ENCODE measurements at places on chromosomes 4 and X.

DNA sequence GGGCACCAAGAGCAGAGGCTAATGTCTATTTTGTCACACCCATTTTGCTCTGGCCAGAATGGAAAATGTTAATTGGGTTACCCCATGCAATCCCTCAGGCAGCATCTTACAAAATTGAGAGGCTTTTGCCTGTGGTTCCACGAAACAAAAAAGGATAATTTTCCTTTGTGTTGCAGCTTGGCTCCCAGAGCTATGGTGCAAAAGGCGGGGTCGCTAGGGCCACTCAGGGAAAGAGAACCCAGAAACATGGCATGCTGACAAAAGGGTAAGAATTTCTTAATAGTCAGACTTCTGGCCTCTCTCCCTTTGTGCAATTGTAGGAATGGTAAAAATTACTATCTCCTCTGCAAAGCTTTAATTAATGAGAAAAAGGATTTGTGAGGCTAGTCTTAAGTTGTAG, 119.6 kb upstream of the BANK1 start:
- DNase-seq, result no peak

DNA sequence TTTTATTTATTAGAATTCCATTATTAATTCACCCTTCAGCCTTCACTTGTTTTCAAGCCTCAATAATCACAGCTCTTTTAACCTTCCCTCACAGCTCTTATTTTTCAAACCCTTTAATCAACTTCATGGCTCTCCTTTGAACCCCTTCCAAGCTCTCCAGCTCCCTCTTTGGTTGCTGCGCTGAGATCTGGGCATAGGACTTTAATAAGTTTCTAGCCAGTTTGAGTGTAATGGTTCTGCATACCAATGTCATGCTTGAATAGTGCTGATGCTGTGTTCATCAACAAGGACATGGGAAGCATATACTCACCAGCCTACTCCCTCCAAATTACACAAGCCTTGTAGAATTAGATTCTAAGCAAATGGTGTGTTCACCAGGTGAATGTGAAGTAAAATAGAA, 3.5 kb upstream of the RNF212 start:
- DNase-seq, result no peak

- DNase-seq, result no peak
Measured at GRCh38 chr4:26785810-26786209, 74.8 kb upstream of the STIM2 start.

DNA sequence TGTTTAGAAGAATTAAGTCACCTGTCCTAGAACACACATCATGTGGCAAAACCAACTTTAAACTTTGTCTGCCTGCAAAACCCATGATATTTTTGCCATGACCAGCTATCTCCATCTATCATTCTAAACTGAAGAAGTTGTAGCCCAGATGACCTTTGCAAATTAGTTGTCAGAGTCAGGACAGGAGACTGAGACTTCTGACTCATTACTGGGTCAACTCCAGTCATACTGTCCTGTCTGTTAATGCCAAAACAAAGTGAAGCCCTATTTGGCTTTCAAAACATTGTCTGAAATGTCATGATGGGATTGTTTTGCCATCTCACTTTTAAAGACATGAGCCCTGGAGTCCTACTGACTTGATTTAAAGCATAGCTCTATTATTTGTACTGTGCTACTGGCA, 365.7 kb upstream of the CPEB2 start:
- no peak for DNase-seq

DNA sequence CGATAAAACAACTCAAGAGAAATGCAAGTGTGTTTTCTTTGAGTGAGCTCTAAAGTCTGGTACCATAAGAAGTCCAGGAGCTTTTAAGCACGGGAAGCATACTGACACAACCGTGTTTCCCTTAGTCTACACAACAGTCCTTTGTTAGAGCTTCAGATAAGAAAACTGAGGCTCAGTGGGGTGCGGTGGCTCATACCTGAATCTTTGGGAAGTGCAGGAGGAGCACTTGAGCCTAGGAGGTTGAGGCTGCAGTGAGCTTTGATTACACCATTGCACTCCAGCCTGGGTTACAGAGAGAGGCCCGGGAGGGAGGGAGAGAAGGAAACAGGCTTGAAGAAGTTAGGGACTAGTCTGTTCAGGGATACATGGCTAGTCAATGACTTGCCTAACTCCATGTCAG, 21.9 kb downstream of the LEF1 start:
- DNase-seq, result no peak

DNA sequence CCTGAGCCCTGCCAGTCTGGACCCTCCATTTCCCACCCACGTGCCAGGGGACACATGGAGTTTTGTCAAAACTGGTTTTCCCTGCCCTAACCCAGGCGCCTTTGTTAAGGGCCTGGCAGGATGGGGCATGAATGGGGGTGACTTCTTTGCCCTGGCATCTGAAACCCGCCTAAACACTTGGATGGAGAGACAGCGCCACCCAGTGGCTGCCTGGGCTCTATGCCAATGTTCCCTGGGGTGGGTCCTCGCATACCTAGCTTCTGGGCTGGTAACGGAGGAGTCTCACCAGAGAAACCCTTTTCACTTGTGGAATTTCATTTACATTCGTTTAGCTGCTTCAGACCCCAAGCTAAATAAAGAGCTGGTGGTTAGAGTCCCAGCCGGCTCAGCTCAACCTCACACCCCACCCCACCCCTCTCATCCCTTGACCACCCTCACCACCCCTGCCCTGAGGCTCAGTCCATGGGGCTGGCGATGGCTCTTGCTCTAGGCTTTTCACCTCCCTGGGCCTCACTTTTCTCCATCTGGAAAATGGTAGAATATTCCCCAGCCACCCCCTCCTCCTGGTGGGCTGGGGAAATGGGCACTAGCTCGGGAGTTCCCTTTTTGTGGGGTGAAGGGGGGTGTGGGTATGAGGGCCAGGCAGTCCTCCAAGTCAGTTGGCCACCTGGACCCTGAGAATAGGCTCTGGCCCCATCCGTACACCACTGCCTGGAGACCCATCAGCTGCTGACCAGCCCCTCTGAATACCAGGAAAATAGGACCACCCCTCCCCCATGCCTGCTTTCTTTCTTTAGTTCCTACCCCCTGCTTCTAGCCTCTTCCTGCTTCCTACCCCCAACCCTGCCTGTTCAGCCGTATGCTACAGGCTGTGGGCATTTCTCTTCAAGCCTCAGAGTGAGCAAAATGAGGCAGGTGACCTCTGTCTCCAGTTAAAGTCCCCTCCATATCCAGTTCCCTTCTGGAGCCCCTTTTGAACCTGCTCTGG, 57.1 kb upstream of the PJA1 start:
- no peak for DNase-seq

GRCh38 chrX:134174273-134174660, 62.7 kb upstream of the CCDC160 start:
- no peak for DNase-seq

DNA sequence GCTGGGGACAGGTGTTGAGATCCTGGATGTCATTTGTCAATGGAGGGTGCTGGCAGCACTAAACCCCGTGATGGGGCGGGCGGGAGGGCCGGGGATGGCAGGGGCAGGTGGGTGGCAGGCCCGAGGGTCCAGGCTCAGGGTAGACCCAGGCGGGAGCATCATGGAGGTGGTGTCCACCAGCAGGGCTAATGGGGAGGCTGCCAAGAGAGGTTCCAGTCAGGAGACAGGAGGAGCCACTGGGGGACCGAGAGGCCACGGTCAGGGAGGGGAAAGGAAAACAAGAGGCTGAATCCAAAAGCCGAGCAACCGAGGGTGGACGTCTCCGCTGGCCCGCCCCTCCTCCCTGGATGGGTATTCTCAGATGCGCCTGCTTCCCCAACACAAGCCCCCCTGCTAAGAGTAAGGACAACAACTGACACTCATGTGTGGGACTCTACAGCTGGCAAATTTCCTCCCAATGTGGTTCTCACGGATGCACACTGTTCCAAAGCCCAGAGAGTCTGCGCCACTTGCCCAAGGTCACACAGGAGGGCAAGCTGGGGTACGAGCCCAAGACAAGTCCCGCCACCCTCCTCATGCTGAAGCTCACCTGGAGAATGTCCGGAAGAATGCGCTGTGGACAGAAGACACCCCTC, 132.0 kb downstream of the CPZ start:
- no peak for DNase-seq

DNA sequence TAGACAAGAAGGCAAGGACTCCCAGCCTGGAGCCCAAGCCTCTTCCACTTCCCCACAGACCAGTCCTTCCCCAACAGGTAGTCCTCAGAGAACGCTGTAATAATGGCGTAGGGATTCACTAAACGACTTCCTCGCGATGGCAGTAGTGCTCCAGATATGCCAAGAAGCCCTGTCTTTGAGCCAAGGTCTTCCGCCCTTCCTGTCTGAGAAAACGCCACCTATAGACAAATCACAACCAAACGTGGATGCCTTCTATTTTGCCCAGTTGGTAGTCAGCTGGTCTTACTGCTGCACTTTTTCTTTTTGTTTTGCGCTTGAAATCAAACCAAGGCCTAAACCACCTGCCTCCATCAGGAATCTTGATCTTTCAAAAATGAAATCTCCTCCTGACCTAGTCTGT, 203.3 kb downstream of the OR13H1 start:
- no peak for DNase-seq

- no peak for DNase-seq
Measured at GRCh38 chrX:125322431-125322830, 2.8 kb downstream of the TEX13C start.

- DNase-seq, result no peak
Measured at GRCh38 chr4:27779827-27780226, 919.2 kb downstream of the STIM2 start.

DNA sequence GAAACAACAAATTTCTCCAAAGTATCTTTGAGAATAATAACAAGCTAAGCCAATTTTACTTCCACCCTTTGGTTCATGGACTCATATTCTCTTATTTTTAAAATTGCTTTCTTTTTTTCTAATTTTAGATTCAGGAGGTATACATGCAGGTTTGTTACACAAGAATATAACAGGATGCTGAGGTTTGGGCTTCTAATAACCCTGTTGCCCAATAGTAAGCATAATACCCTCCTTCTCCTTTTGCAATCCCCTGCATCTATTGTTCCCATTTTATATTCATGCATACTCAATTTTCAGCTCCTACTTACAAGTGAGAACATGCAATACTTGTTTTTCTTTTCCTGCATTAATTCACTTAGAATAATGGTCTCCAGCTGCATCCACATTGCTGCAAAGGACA, 202.3 kb upstream of the FSTL5 start:
- no peak for DNase-seq
